NCI-H187 treated with DMSO at 0.1 percent for 48 hours (cell line): ENCODE measurements at places on chromosomes 2 and 18.

DNA sequence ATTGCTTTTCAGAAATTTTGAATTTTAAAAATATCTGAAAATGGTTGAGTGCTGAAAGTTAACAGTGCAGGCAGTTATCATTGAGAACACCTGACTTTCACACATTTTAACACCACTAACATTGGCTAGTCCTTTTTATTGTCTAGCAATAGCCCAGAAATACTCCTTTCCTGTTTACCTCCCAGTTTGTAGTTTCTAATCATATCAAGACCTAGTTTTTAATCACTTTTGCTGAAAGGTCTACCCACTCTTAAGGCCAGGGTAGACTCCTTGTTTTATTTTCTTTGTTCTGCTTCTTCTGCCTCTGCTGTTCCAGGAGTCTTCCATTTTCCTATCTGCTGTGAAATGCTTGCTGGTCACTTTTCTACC, 72.1 kb downstream of the UBE2E3 start:
- no peak for DNase-seq

GRCh38 chr2:188382107-188382506, 90.4 kb downstream of the GULP1 start:
- DNase-seq = no peak

DNA sequence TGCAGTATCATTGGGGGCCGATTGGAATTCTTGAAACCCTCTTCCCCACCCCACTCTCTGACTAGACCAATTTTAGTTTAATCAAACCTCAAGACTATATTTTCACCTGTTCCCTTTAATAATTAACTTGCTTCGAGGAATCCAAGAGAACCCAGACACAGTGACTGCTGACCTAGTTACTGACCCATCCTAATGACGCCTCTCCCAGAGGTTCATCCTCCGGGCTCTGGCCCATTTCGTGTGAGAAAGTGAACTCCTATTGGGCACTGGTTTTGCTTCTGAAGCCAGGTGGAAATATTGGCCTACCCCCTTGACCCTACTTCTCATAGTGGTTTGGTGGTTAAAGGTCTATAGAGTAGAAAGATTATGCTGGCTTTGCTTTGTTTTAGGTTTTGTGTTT, 39.9 kb downstream of the RPL37A start:
- no peak for DNase-seq

- no peak for DNase-seq
These were observed 16.6 kb downstream of the THAP4 start for GRCh38 chr2:241620419-241620769.

GRCh38 chr18:65901522-65901921, 150.7 kb downstream of the CDH7 start:
- DNase-seq = no peak

- no peak for DNase-seq
These were observed 67.4 kb downstream of the RNF152 start for GRCh38 chr18:61825386-61825785.

- DNase-seq = no peak
These were observed 815 bp downstream of the GMCL1 start for GRCh38 chr2:69830045-69830905.

- no peak for DNase-seq
These were observed 25.8 kb downstream of the PHLPP1 start for GRCh38 chr18:62741118-62741566.

- no peak for DNase-seq
These were observed 82.6 kb downstream of the ASB1 start for GRCh38 chr2:238509151-238509835.
